Common myeloid progenitor, CD34-positive (primary cell): ENCODE measurements at places on chromosomes 11 and 22.

DNA sequence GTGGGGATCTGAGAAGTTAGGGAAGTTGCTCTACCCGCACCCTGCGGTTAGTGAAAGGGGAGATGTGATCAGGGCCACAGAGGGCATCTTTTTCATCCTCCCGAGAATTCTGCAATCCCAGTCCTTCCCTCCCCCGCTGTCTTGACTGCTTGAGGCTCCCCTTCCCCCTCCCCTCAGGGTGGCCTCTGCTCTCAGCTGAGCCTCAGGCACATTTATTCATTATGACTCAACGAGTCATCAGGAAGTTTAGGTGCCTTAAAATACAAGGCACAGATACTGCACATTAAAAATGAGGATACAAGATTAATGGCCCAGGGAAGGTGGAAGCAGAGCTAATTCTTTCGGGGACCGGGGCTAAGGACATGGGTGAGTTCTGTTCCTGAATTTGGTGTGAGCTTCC lies 104.0 kb downstream of the CACNA1I start:
- no peak for DNase-seq
- H3K4me1 ChIP-seq: no peaks in the 10 kb centered on the region
- no peaks in the 10 kb centered on the region for H3K36me3 ChIP-seq
- no peak overlapping the region for H3K27ac ChIP-seq
- H3K4me3 ChIP-seq: no peak overlapping the region

DNA sequence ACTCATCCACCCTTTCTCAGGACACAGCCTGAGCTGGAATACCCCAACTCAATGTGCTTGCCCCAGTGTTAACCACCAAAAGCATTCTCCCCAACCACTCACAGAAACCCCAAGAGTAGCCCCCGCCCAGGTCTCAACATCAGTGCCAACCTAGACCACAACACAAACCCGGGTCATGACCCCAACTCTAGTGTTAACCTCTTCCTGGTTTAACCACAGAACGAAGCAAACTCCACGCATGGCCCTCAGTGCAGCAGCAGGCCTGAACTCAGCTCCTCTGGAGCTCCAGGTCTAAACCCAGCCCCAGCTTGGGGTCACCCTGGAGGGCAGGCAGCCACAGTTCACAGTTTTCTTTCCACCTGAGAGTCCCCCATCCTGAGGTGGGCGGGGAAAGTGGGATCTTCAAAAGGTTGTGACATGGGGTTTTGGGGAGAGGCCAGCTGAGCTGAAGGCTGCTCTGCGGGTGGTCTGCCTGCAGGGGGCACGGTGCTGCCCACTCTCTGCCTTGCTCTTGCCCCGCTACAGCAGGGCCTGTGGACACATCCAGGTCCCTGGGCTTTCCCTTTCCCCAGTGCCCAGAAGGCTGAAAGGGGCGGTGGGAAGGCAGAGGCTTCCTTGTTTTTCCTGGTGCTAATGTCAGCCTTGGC lies 37.9 kb downstream of the NECTIN1 start:
- no peak overlapping the region for H3K4me3 ChIP-seq
- peak; percentile 24 for DNase-seq
- no peak overlapping the region for H3K27ac ChIP-seq
- H3K27me3 ChIP-seq: no peaks in the 10 kb centered on the region
- H3K4me1 ChIP-seq: peaks cover 2% of the 10 kb centered on the region

DNA sequence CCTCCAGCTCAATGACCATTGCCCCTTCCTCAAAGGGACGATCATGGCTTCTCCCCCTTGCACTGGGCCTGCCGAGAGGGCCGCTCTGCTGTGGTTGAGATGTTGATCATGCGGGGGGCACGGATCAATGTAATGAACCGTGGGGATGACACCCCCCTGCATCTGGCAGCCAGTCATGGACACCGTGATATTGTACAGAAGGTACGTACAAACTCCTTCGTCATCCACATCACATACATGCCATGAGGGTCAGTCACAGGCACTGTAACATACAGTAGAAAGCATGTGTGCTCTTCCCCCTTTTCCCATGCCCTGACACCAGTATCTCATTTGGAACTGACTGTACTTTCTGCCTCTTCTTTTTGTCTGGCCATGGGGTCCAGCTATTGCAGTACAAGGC lies 4.0 kb downstream of the TAF10 start:
- H3K36me3 ChIP-seq: peaks cover 36% of the 10 kb centered on the region
- no peak overlapping the region for H3K4me3 ChIP-seq
- H3K27ac ChIP-seq: peak overlapping the region; percentile 67

DNA sequence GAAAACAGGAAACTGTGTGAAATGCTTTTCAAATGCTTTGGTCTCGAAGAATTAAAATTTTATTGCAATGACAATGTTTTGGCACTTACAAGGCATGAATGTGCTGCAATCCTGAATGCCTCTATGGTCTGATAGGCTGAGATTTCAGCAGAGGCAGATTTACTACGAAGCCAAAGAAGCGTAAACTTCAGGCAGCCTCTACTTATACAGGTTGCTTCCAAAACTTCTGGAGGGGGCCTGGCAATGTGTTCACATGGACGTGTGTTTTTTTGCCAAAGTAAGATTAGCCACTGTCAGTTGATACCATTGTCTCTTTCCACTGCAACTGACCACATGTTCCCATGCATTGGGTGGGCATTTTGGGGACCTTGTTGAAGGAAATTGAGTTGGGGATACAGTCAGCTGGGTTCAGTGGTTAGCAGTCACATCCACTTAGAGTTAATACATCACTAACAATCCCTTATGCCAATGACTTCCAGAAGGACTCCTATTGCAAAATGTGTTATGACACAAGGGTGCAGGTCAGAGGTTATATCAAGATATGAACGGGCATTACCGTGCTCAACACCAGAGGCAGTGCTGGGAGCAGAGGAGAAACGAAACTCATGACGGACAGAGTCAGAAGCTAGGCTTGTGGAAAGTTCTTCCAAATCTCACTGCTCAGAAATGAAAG lies 48.8 kb downstream of the ABTB2 start:
- no peaks in the 10 kb centered on the region for H3K27me3 ChIP-seq
- H3K4me1 ChIP-seq: no peaks in the 10 kb centered on the region
- no peak for DNase-seq
- no peak overlapping the region for H3K27ac ChIP-seq
- no peak overlapping the region for H3K4me3 ChIP-seq

- H3K27me3 ChIP-seq: no peaks in the 10 kb centered on the region
- peaks cover 13% of the 10 kb centered on the region for H3K4me1 ChIP-seq
- no peak overlapping the region for H3K4me3 ChIP-seq
- no peak for DNase-seq
- H3K36me3 ChIP-seq: no peaks in the 10 kb centered on the region
These were observed 36.1 kb upstream of the AMOTL1 start for GRCh38 chr11:94731880-94732601.

- no peak overlapping the region for H3K27ac ChIP-seq
- no peak overlapping the region for H3K4me3 ChIP-seq
- DNase-seq: no peak
These were observed 6.9 kb downstream of the GP1BB start for GRCh38 chr22:19730198-19730597.

- no peak overlapping the region for H3K4me3 ChIP-seq
- no peak for DNase-seq
- H3K27ac ChIP-seq: no peak overlapping the region
- H3K4me1 ChIP-seq: peaks cover 14% of the 10 kb centered on the region
- peaks cover 5% of the 10 kb centered on the region for H3K27me3 ChIP-seq
These were observed 75.6 kb upstream of the GRAMD1B start for GRCh38 chr11:123354371-123354975.

GRCh38 chr11:62882788-62883501 lies 2.2 kb downstream of the SLC3A2 start:
- peaks cover 10% of the 10 kb centered on the region for H3K36me3 ChIP-seq
- peaks cover 25% of the 10 kb centered on the region for H3K4me1 ChIP-seq
- no peak overlapping the region for H3K4me3 ChIP-seq
- H3K27me3 ChIP-seq: no peaks in the 10 kb centered on the region
- H3K27ac ChIP-seq: peak overlapping the region; percentile 99
- DNase-seq: no peak

GRCh38 chr11:100980156-100980555 lies 149.5 kb downstream of the PGR start:
- H3K4me1 ChIP-seq: no peaks in the 10 kb centered on the region
- no peak for DNase-seq
- no peaks in the 10 kb centered on the region for H3K27me3 ChIP-seq

DNA sequence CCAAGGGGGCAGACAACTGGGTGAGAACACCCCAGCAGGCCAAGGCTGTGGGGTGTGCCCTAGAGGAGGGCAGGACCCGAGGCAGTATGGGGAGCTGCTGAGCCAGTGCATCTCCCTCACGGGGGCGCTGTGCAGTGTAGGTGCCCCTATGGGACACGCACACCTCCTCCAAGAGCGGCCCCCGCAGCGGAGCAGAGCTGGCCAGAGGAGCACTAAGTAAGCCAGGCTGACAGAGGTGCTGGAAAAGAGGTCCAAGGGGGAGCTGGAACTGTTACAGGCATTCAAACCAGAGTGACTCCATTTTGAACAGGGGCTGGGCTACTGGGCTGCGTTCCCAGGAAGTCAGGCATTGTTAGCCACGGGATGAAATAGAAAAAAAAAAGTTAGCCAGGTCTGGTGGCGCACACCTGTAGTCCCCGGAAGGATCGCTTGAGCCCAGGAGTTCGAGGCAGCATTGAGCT lies 41.8 kb downstream of the TST start:
- H3K36me3 ChIP-seq: no peaks in the 10 kb centered on the region
- peak overlapping the region; percentile 82 for H3K4me3 ChIP-seq
- H3K27ac ChIP-seq: peak overlapping the region; percentile 61
- peaks cover 5% of the 10 kb centered on the region for H3K4me1 ChIP-seq
- DNase-seq: peak; percentile 77

DNA sequence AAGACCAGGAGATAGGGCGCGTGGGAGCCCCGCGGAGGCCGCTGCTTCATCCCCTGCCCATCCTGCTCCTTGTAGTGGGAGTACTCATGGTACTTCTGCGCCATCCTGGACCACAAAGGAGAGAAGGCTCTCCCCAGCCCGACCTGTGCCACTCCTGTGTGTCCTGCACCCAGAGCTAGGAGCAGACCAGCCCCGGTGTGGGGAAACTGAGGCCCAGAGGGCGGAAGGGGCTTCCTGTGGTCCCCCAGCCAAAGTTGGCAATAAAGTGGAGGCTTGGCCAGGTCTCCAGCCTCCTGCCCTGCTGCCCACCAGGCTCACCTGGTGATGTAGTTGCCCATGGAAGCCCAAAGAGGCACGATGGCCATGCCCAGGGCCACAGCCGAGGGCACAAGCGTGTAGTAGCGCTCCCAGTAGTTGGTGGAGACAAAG lies 4.7 kb downstream of the UNC93B1 start:
- no peak for DNase-seq
- H3K36me3 ChIP-seq: no peaks in the 10 kb centered on the region
- no peaks in the 10 kb centered on the region for H3K4me1 ChIP-seq
- no peak overlapping the region for H3K27ac ChIP-seq
- H3K4me3 ChIP-seq: no peak overlapping the region

DNA sequence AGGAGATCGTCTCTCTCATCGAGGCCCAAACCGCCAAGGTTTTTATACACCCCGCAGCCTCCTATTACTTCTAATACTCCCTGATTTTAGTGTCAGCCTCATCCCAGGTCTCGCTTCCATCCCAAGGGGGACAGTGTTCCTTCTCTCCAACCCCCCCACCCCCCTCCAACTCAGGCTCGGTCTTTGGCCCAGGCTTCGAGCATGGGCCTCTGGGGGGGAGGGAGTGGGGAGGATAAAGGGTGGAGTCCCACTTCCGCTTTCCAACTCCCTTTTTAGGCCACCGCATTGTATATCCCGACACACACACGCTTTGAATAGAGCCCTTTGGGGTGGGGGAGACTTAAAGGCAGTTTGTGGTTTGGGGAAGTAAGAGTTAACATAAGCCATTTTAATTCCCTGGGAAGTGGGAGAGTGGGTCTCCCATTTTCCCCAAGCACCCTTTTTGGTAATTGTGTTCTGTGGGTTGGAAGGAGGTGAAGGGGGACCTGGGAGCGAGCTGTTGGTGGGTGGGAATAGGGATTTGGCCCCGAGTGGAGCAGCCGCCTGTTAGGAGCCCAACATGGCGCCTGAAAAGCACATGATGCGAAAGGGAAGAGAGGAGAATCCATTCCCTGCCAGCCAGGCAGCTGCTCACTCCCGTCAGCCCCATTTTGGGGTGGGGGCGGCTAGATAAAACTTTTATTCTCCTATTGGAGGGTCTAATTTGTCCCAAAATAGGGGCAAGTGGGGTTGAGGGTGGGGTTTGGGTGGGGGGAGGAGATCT lies 844 bp downstream of the PCF11 start:
- peak overlapping the region; percentile 99 for H3K27ac ChIP-seq
- H3K4me3 ChIP-seq: peak overlapping the region; percentile 99
- H3K27me3 ChIP-seq: no peaks in the 10 kb centered on the region
- H3K4me1 ChIP-seq: peaks cover 46% of the 10 kb centered on the region
- peaks cover 6% of the 10 kb centered on the region for H3K36me3 ChIP-seq
- DNase-seq: peak; percentile 79

GRCh38 chr11:37124384-37124783 lies 526.3 kb upstream of the RAG2 start:
- H3K4me1 ChIP-seq: no peaks in the 10 kb centered on the region
- H3K36me3 ChIP-seq: no peaks in the 10 kb centered on the region

DNA sequence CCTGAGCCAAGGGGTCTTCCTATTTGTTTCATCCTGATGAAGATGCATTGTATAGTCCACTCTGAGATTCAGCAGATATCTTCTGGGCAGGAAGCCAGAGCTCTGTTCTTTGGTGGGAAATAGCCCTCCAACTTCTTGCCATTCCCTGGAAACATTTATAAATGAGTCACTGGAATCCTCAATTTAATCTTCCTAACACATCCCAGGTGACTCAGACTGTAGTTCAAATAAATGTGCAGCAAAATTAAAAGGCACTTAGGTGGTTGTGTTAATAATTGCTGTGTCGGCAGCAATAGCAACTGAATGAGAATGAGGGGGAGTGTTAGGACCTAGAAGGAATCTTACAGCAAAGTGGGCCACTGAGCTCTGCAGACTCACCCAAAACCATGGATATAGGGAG lies 108.6 kb downstream of the INSC start:
- DNase-seq: no peak
- H3K4me1 ChIP-seq: no peaks in the 10 kb centered on the region
- no peak overlapping the region for H3K27ac ChIP-seq
- H3K4me3 ChIP-seq: no peak overlapping the region

DNA sequence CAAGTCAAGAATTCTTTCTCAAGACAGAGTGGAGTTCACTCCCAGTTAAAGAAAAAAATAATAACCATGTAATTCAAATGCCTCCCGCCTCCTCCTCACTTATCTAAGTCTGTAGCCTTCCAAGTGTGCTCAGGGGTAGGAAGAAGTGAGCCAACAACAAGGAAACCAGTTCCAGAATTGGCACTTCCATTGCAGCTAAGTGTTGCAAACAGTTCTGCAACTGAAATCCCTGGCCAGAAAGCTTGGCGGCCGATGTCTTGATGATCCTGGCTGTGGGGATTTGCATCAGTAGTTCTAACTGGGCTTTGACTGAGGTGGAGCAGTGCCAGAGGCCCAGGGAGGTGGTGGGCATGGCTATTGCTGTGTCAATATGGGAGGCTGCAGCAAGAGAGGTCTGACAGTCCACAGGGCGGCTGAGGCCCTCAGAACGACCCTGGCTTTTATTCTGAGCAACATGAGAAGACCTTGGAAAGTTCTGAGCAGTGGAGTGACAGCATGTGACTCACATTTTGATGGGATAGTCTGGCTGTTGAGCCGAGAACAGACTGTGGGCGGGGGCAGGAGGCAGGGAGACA lies 19.2 kb downstream of the DHCR7 start:
- no peaks in the 10 kb centered on the region for H3K36me3 ChIP-seq
- peaks cover 2% of the 10 kb centered on the region for H3K27me3 ChIP-seq
- no peaks in the 10 kb centered on the region for H3K4me1 ChIP-seq
- no peak overlapping the region for H3K4me3 ChIP-seq
- H3K27ac ChIP-seq: no peak overlapping the region
- DNase-seq: no peak
